CD4-positive, alpha-beta T cell treated with Interleukin-12 subunit alpha and Interleukin-12 subunit beta, for 1 hour (primary cell): ENCODE measurements at places on chromosomes 4 and X.

DNA sequence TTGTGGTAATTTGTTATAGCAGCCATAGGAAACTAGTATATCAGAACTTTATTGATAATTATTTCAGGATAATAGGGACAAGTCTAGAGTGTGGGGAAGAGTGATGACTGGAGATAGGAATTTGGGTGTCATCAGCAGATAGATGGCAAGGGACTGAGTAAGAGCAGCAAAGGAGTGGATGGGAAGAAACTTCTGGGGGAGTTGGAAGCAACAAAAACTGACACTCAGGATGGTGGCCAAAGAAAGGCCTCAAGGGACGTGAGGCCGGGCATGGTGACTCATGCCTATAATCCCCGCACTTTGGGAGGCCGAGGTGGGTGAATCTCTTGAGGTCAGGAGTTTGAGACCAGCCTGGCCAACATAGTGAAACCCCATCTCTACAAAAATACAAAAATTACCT is 9.1 kb upstream of the SLC25A5 start:
- no peak for DNase-seq

DNA sequence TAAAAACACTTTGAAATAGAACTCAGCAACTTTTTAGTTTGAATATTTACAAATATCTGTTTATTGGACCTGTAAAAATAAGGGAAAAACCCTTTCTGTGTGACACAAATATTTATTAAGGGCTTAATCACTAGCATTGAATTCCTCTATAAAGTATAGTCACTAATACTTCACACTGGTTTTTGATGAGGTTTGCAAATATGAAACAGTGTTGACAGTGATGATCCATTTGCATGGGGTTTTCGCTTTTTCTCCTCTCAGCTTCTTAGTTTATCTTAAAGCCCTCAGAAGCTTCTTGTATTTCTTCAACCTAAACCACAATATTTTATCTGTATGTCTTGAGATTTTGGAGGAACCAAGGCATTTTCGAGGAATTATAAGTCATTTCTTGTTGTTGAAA is 96.6 kb upstream of the TEX13A start:
- DNase-seq = no peak

- DNase-seq = no peak
Measured at GRCh38 chr4:47213539-47213938, 182.2 kb downstream of the GABRB1 start.

- DNase-seq = no peak
Measured at GRCh38 chrX:48045410-48046311, 25.8 kb downstream of the ZNF630 start.

DNA sequence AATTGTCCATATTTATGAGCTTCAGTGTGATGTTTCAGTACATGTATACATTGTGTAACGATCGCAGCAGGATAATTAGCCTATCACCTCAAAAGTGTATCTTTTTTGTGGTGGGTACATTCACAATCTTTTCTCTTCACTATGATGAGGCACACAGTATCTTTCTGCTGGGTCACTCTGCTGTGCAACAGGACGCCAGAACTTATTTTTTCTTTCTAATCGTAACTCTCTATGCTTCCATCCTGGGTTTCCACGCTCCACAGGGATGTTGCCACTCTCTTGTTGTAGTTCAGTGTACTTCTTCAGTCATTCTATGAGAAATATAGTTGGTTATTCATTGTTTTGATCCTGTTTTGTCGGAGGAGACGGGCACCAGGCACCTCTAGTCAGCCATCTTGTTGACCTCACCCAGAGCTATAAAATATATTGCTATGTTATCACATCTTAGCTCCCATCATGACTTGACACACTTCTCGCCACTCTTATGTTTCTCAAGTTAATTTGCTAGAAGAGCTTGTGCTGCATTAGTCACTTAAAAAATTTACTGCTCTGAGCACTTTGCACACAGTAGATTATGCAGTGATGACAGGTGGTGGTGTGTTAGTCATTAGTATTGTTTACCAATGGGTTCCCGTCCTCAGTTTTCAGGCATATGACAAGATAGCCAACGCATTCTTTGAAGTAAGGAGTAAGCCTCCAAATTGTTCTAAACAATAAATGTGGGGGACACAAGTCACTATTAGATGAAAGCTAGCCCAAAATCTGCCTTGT is 1002.7 kb upstream of the PCDH7 start:
- no peak for DNase-seq

GRCh38 chr4:168486912-168487281 is 6.6 kb upstream of the DDX60L start:
- DNase-seq = no peak

- no peak for DNase-seq
Measured at GRCh38 chr4:83255584-83255983, 29.0 kb downstream of the COQ2 start.

DNA sequence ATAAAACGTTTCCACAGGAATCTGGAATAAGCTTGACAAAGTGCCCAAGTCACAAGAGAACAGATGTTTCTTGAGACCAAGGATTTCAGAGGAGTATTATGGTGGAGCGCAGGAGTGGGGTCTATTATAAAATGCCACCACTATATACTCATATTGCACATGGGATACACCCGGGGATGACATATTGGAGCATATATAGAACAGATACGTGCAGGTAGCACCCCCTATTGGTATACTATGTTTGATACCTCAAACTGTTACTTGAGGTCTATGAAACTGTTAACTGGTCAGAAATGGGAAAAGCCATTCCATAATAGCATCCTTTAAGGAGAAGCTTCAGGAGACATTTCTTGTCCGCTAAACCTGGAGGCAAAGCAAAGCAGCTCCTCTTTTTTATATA is 86.0 kb downstream of the PCYT1B start:
- no peak for DNase-seq

DNA sequence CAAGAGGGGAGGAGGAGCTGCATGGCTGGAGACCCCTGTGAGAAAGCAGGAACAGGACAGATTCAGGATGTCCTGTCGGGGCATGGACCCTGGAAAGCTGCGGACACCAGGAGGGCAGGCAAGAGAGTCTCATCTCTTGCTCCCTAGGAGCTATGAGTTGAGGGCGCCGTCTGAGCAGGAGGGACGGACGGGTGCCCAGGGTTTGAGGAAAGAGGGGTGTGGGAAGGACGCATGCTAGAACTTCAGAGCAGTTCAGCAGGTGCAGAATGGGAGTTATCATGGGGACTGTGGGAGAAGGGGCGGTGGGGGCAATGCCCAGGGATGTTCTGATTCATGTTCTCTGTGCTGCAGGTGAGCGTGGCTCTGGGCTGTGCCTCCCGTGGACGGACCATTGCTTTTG is 24.8 kb downstream of the TKTL1 start:
- no peak for DNase-seq

- DNase-seq = no peak
Measured at GRCh38 chr4:126560794-126561193, 1072.0 kb upstream of the INTU start.

GRCh38 chrX:110851780-110852179 is 56.2 kb upstream of the CHRDL1 start:
- DNase-seq = no peak

- DNase-seq = no peak
Measured at GRCh38 chrX:2689773-2690666, 1.1 kb upstream of the CD99 start.

- no peak for DNase-seq
Measured at GRCh38 chrX:122301491-122301890, 882.6 kb upstream of the GRIA3 start.

DNA sequence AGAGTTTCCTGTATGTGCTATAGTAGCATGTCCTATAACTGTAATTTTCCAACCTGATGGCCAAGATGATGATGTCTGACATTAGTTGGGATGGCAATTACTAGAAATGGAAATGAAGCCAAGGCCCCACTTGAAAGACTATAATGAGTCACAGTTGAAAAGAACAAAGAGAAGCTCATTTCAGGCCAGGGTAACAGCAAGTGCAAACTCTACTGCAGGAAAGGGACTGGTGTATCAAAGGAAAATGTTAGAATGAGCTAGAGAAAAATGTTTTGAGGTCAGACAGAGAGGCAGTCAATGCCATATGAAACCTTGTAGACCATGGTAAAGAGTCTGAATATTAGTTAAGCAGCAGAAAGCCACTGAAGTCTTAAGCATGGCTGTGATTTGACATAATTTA is 146.2 kb upstream of the SH3RF1 start:
- no peak for DNase-seq

- no peak for DNase-seq
Measured at GRCh38 chr4:85778632-85779131, 303.7 kb downstream of the ARHGAP24 start.

DNA sequence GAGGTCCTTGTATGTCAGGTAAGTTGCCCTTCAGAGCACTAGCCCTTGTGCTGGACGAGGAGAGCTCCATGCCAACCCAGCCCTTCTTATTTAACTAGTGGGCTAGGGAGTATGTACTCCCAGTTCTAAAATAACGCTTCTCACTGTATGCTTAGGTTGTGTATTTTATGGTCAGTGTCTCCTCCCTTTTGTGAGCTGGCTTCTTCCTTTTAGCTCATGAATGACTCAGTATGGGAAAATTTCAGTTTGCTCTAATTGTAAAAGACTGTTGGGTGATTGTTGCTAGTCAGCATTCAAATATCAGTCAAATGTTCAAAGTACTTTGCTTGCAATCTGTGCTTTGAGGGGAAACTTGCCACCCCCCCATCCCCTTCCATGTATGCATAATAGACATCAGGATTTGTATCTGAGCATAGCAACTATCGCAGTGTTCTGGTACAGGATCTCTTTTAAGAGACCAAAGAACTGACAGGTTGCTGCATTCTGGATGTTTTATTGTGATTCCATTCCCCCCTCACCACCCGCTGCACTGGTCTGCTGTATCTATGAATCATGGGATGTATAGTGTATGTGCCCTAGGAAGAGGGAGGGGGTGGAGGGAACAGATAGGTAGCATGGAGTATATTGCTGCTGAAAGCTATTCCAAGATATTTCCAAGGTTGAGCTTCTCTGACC is 34.7 kb downstream of the DLG3 start:
- no peak for DNase-seq

GRCh38 chr4:55438314-55438713 is 42.6 kb downstream of the TMEM165 start:
- DNase-seq = no peak

DNA sequence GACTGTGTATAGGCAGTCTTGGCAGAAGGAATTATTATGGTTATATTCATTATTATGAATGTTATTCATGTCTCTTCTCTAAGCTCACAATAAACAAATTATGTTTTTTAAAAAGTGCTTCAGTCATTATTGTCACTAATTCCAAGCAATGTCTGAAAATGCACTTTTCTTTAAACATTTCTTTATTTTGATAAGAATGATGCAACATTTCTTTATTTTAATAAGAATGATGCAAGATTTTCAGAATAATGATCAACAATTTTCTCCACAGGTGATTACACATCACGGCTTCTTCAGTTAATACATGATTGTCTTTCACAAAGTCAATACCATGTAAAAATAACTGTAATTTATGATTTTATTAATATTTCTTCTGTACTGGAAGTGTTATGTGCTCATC is 22.7 kb downstream of the MAGEA4 start:
- no peak for DNase-seq

GRCh38 chr4:8081621-8082516 is 76.7 kb downstream of the ABLIM2 start:
- no peak for DNase-seq

GRCh38 chr4:168152837-168153500 is 60.6 kb downstream of the ANXA10 start:
- DNase-seq = no peak

DNA sequence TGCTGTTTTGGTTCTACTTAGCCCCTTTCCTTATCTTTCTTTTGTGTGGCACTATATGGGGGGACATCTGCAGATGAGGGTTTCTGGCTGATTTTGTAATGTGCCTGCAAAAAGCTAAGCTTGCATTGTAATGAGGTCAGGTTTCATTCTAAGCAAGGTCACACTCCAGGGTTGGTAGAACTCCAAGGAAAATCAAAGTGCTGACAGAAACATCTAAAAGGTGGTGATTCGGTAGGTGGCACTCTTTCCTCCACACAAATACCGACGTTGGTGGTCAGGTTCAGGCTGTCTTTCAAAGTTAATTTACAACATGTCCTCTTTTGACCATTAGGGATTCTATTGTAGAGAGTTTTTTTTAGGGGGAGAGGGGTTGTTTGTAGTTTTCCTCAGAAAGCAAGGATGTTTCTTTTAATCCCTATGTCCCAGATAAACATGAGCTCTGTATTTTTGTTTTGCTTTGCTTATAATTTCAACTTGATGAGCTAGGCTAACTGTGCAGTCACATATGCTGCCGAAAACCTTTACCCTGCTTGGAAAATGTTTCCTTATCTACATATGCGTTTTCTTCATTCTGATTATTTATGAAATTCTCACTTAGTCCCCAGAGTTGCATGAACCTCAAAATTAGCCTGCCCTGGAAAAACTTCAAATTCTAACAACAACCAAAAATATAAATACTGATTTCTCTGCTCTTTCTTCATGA is 434.2 kb downstream of the PPARGC1A start:
- DNase-seq = no peak

DNA sequence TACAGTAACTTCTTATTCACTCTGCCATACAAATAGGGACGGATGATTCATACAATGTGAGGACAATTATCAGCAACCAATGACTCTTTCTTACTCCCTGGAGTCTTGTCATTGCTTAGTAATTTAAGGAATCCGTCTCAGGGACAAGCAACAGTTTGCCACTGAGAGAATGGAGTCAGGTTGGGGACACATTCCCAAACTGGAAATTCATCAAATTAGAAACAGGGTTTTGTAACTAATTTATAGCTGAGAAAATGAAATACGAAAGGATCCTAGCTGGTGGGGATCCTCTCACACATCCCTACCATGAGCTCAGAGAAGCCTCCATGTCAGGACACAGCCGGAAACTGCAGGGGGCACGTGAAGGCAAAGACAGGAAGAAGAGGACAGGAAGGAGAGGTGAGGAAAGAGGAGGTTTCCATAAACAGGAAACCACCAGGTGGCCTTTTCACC is 50.4 kb upstream of the KDR start:
- DNase-seq = no peak

DNA sequence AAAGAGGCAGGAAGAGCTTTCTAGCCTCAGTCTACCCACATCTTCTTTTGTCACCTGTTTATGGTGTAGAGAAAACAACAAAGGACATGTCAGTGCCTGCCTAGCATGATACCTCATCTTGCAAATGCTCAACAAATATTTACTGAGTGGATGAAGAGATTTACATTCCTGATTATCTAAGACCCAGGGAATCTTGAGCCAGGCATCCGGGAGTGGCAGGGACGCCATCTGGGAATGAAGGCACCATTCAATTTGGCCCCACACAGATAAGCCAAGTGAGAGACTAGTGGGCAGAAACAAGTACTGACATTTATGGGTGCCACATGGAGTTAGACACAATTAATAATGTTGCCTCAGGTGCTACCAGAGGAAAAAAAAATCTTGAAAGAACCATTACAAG is 36.8 kb upstream of the CASK start:
- no peak for DNase-seq
